ENCODE measurements at places on chromosomes 13 and 19.

DNA sequence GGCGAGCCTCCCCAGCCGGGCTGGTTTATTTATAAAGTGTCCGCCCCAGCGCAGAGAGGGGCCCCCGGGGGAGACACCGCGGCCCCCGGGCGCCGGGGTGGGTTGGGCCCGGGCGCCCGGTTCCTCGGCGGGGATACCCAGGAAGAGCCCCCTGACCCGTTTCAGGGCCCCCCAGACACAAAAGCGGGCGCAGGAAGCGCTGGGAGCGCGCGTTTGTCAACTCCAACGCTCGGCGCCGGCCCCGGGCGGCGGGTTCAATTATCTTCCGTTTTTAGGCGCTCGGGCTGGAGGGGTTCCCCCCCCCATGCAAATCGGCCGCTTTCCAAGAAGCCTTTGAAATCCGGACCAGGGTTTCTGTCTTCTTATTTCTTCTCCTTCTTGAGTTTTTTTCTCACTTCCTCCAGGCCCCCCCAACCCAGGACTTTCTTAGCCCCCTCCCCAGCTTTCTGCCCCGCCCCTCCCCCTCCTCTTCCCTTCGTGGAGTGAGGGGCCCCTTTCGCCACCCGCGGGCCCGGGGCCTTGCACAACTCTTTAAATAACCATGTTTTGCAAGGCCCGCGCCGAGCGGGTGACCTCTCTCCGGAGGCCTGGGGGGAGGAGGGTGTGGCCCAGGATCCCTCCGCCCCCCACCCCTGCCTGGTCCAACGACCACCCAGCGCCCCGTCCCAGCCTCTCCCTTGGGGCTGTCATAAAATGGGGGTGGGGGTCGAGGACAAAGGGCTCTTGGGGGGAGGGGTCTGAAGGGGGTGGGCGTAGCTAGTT lies 935 bp downstream of the ARID3A start:
- DNase-seq, result no peak

DNA sequence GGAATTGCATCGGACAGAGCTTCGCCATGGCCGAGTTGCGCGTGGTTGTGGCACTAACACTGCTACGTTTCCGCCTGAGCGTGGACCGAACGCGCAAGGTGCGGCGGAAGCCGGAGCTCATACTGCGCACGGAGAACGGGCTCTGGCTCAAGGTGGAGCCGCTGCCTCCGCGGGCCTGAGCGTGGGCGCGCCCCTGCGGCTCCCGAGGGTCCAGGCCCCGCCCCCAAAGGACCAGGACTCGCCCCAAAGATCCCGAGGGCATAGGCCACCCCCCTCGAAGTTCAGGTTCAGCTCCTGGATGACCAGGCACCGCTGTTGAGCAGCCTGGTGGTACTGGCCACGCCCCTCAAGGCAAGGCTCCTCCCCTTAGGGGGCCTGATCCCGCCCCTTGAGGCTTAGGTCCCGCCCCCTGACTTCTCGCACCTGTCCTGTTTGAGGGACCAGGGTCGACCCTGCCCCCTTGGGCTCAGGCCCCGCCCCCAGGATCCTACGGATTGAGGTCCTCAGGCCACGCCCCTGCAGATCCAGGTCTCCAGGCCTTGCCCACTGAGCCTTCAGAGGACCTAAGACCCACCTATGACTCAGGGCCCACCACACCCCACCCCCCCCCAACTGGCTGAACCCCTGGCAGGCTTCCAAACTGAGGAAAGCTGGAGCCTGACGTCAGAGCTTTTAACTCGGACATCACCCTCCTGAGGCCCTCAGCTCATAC lies 43.1 kb downstream of the CYP4F22 start:
- DNase-seq, result peak; percentile 42

DNA sequence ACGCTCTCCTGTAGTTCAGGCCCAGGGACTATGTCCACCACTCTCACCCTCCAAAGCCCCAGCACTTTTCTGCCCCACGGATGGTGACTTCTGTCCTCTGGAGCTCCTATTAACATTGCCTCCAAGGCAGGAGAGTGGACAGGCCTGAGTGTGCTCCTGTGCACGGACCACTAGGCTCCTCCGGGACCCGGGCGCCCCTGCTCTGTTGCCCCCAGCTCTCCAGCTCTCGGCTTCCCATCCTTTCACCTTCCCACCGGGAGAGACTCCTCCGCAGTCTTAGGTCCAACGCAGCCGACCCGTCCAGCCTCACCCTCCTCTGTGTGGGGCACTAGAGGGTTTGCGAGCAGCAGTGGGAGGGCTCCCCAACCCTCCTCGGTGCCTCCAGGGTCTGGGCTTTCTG lies 30.4 kb downstream of the CAPN12 start:
- DNase-seq, result no peak

DNA sequence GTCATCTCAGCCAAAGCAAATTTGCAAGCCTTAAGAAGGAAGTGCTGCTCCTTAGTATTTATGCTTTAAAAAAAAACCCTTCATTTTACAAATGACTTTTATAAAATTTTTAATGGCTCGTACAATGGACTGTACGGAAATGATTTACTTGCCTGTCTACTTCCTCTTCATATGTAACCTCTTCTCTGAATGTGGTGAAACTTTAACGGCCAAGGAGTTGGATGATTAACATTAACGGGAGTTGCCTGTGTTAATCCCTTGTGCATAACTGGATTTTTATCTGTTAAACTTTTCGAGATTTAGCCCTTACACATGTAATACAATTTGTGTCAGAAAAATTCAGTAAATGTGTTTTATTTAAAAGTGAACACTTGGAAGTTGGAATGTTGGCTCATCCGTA lies 429.4 kb downstream of the TBC1D4 start:
- DNase-seq, result no peak

- DNase-seq, result no peak
Observed at GRCh38 chr13:40399756-40400155, 266.7 kb downstream of the FOXO1 start.

- DNase-seq, result no peak
Observed at GRCh38 chr13:98927951-98928927, 49.6 kb downstream of the DOCK9 start.
